Endothelial cell of umbilical vein (primary cell): ENCODE measurements at places on chromosomes 7 and 10. TPM values are rescaled to one million over a fixed set of nuclear protein-coding genes. Genes with fewer than 3 reads are reported as not detected.

GRCh38 chr7:149070372-149071125 is 20.0 kb downstream of the ZNF786 start:
- peaks cover 21% of the 10 kb centered on the region for H3K36me3 ChIP-seq
- H3K4me3 ChIP-seq, result no peak overlapping the region
- no peak overlapping the region for H3K27ac ChIP-seq
- DNase-seq, result no peak

DNA sequence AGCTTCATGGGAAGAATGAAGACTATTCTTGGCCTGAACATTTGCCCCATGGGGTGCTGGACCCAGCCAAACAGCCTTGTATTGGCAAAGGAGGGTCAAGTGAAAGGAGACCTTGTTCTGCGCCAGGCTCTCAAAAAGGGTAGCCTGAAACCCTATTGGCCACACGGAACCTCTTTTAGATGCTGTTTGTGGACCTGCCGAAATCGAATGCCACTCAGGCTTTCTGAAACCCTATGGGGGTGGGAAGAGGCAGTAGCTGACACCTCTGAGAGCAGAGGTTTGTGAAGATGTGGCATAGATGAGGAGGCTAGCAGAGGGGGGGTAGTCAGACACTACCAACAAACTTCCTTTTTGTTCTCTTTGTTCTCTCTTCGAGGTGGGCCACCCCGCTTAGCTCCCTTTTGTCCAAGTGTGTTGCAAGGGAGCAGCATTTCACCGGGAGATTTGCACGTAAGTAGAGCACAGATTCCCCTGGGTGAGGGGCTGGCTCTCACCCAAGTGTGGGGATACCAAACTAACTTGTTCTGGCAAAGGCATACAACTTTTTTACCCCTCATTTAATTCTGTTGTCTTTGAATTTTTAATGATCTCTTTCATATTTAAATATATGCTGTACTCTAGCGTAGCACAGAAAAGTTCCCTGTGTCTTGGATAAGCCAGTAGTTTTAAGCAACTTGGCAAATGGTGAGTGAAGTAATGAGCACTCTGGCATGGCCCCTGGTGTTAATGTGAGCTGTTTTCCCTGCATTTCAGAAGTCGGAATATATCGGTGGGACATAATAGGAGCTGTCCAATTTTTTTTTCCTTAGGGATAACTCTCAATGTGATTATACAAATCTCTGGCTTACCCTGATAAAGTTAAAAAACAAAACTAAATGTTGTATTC is 107.7 kb downstream of the SEPTIN7 start:
- no peaks in the 10 kb centered on the region for H3K27me3 ChIP-seq
- no peak overlapping the region for H3K27ac ChIP-seq
- DNase-seq, result no peak
- H3K4me3 ChIP-seq, result no peak overlapping the region

- no peak overlapping the region for H3K27ac ChIP-seq
- no peaks in the 10 kb centered on the region for H3K27me3 ChIP-seq
- no peak overlapping the region for H3K4me3 ChIP-seq
- H3K36me3 ChIP-seq, result no peaks in the 10 kb centered on the region
- no peaks in the 10 kb centered on the region for H3K4me1 ChIP-seq
- no peak for DNase-seq
These were observed 159.6 kb upstream of the IGFBP3 start for GRCh38 chr7:46080595-46081159.

DNA sequence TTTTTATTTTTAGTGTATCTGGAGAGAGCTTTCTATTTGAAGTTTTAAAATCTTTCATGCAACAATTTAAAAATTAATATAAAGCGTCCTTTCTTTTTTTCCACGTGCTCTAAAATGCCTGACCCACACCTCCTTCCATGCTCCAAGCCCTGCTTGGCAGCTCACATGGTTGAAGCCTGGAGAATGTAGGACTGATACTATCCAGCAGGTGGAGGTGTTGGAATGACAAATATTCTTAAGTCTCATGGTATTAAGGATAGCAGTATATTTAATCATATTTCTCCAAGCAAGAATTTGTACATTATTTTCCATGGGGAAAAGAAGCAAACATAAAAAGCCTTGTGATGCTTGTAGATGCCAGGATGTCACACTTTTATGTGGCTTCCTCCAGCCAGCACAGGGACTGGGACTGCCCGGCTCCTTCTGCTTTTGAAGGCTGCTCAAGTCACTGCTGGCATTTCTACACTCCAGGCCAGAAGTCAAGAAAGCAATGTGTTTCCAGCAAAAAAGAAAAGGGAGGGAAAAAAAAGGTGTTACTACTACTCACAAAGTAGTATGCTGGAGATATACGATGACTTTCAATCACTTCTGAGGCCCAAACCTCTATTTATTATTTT is 49.7 kb downstream of the BZW2 start:
- no peak overlapping the region for H3K27ac ChIP-seq
- H3K4me1 ChIP-seq, result peaks cover 7% of the 10 kb centered on the region
- H3K4me3 ChIP-seq, result no peak overlapping the region

- H3K36me3 ChIP-seq, result no peaks in the 10 kb centered on the region
- DNase-seq, result no peak
- H3K27me3 ChIP-seq, result no peaks in the 10 kb centered on the region
- no peak overlapping the region for H3K27ac ChIP-seq
These were observed 28.7 kb downstream of the ZNF775 start for GRCh38 chr7:150407588-150408392.

GRCh38 chr10:33950206-33950605 is 615.7 kb upstream of the NRP1 start:
- peaks cover 3% of the 10 kb centered on the region for H3K27me3 ChIP-seq
- no peaks in the 10 kb centered on the region for H3K36me3 ChIP-seq
- peak; percentile 56 for DNase-seq
- no peak overlapping the region for H3K27ac ChIP-seq
- no peak overlapping the region for H3K4me3 ChIP-seq

GRCh38 chr10:120456626-120457430 is at the start of gene PLPP4:
Gene PLPP4 (plus strand): TSS chr10:120457227. CDS start chr10:120457306, 79 bp downstream.
- peak within 1 kb of the TSS; percentile 50 for H3K4me3 ChIP-seq
- H3K36me3 ChIP-seq, result no peaks in the 10 kb centered on the region
- peak; percentile 72 for DNase-seq
- peaks cover 3% of the 10 kb centered on the region for H3K27me3 ChIP-seq

GRCh38 chr10:86644152-86644793 is 10.1 kb upstream of the OPN4 start:
- no peak overlapping the region for H3K4me3 ChIP-seq
- H3K27ac ChIP-seq, result no peak overlapping the region
- DNase-seq, result no peak
- H3K4me1 ChIP-seq, result no peaks in the 10 kb centered on the region
- H3K36me3 ChIP-seq, result no peaks in the 10 kb centered on the region

DNA sequence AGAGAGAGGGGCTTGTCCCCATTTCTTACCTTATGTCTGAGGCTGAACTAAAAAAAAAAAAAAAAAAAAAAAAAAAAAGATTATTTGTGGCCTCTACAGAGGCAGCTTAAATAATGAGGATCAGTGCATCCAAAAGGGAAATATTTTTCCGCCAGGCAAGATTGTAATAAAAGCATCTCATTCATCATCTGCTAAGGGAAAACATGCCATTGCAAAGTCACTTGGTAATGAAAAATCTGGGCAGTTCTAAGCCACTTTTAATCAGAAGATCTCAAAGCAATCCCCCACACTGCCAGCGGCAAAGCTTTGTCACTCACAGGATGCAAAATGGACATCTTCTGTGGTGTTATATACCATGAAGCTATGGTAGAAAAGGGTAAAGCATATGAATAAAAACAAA is 3.8 kb downstream of the FAM107B start:
- H3K4me3 ChIP-seq, result no peak overlapping the region
- H3K27ac ChIP-seq, result no peak overlapping the region
- DNase-seq, result no peak
- no peaks in the 10 kb centered on the region for H3K36me3 ChIP-seq

DNA sequence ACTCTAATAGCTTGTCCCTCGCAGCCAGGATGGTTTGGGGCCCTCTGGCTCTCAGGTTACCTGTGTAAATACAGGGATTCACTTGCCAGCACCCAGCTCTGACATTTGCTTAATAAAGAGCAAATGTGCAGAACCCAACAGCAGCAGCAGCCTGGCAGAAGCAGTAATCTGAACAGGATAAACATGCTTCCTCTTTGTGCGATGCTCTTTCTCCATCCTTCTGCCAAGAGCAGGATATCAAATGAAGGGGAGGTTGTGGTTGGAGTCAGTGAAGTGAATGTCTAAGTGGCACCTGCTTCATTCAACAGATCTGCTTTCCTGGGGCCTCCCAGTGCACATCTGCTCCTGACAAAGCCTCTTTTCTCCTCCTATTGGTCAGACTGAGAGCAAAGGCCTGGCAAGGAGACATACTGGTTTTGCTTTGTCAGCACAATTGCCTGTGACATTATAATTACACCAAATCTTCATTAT is 130.3 kb downstream of the NRF1 start:
- H3K27ac ChIP-seq, result no peak overlapping the region
- H3K27me3 ChIP-seq, result no peaks in the 10 kb centered on the region
- peaks cover 2% of the 10 kb centered on the region for H3K36me3 ChIP-seq
- H3K4me1 ChIP-seq, result peaks cover 15% of the 10 kb centered on the region
- no peak overlapping the region for H3K4me3 ChIP-seq
- DNase-seq, result peak; percentile 6

GRCh38 chr7:47941136-47941844 is 7.0 kb downstream of the PKD1L1 start:
- H3K27me3 ChIP-seq, result no peaks in the 10 kb centered on the region
- H3K36me3 ChIP-seq, result no peaks in the 10 kb centered on the region
- no peak overlapping the region for H3K4me3 ChIP-seq
- peak; percentile 76 for DNase-seq

DNA sequence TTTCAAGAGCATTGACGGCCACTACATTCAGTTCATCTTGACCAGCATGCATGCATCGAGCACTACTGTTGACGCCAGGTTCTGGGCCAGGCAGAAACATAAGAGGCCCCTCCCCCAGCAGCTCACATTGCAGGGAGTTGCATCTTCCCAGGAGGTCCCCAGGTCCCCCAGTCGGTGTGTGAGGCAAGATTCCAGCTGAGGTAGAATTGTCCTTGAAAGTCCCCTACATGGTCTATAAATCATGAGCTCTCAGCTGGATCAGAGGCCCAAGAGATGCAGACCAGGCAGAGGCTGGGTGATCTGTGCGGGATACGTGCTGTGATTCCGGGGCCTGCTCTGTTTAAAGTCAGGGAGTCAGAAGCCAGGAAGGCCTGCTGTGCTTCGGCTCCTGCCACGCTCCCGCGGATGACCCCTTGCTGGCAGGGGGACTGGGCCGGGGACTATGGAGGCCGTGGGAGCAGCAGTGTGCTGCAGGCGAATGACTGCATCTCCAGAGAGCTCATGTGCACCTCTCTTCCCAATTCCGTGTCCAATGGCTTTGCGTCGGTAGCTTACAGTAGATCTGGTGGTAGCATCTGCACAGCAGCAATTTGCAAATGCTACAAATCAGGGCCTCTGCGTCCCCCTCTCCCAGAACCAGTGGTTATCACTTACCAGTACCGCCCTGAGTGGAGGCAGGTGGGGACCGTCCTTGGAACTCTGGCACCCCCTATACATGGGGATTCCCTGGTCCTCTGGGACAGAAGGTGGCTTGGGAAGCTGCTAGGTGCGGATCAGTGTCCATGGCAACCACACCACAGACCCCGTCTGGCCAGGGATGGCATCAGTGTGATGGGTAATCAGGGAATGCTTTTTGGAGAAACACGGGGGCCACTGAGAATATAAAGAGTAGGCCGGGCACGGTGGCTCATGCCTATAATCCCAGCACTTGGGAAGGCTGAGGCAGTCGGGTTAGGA is 93.6 kb downstream of the RGS10 start:
- no peak overlapping the region for H3K27ac ChIP-seq
- H3K36me3 ChIP-seq, result peaks cover 7% of the 10 kb centered on the region
- H3K4me3 ChIP-seq, result no peak overlapping the region
- H3K4me1 ChIP-seq, result no peaks in the 10 kb centered on the region
- H3K27me3 ChIP-seq, result no peaks in the 10 kb centered on the region

GRCh38 chr7:36400606-36401005 is 10.9 kb downstream of the ANLN start:
- no peaks in the 10 kb centered on the region for H3K4me1 ChIP-seq
- no peaks in the 10 kb centered on the region for H3K27me3 ChIP-seq
- H3K27ac ChIP-seq, result no peak overlapping the region
- DNase-seq, result no peak

GRCh38 chr10:59589796-59590195 is 119.9 kb downstream of the SLC16A9 start:
- H3K27ac ChIP-seq, result no peak overlapping the region
- no peaks in the 10 kb centered on the region for H3K4me1 ChIP-seq
- DNase-seq, result no peak
- no peaks in the 10 kb centered on the region for H3K27me3 ChIP-seq

DNA sequence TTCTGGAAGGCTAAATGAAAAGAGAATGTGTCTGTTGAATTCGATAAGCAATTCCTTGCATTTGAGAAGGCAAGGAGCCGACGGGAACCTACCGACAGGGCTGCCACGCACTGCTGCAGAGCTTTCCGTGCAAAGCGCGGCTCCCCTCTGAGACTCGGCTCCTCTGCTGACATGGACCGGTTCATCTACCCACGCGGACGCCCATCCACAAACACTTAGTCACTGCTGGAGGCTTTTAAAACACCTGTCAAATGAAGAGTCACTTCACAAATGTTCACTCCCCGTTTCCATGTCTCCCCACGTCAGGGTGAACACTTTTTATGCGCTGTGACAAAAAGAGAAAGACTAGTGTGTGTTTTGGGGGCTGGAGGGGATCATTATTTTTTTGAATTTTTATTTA is 32.0 kb downstream of the AMZ1 start:
- no peak overlapping the region for H3K27ac ChIP-seq
- no peaks in the 10 kb centered on the region for H3K27me3 ChIP-seq
- no peak overlapping the region for H3K4me3 ChIP-seq
- no peak for DNase-seq
- no peaks in the 10 kb centered on the region for H3K36me3 ChIP-seq

GRCh38 chr7:12244129-12244528 is 33.0 kb downstream of the TMEM106B start:
- DNase-seq, result peak; percentile 36
- H3K4me1 ChIP-seq, result no peaks in the 10 kb centered on the region
- no peak overlapping the region for H3K4me3 ChIP-seq
- no peaks in the 10 kb centered on the region for H3K27me3 ChIP-seq

DNA sequence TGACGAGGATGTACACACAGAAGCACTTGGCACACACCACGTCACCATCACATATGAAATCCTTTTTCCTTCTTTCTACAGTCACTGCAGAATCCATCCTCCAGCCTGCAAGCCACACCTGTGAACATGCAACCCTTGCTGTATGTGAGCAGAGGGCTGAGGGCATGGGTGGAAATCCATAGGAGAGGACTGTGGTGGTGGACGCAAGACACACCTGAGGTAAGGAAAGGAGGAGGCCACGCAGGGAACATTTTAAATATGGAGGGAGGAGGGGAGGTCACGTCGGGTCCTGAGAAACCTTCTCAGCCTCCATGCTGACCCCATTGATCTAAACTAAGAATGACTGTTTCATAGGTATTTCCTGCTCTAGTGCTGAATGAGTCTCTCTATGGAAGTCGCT is 28.6 kb downstream of the ADARB2 start:
- H3K4me1 ChIP-seq, result no peaks in the 10 kb centered on the region
- DNase-seq, result no peak
- no peak overlapping the region for H3K27ac ChIP-seq
- no peaks in the 10 kb centered on the region for H3K36me3 ChIP-seq
- no peak overlapping the region for H3K4me3 ChIP-seq

- H3K4me1 ChIP-seq, result no peaks in the 10 kb centered on the region
- H3K27me3 ChIP-seq, result no peaks in the 10 kb centered on the region
- no peak overlapping the region for H3K27ac ChIP-seq
- H3K4me3 ChIP-seq, result no peak overlapping the region
- no peak for DNase-seq
These were observed 388.9 kb upstream of the NPVF start for GRCh38 chr7:25617214-25617613.

Gene NAT16
- not detected in 2 replicates for total RNA-seq

Gene TECTB
- total RNA-seq, result not detected in 2 replicates

Gene RBP3
- not detected in 2 replicates for total RNA-seq

Gene AKR1E2
- total RNA-seq, result 5.8 and 8.2 TPM in 2 replicates

Gene TLX1
- not detected in 2 replicates for total RNA-seq

Gene SEMA3C
- total RNA-seq, result 0.09 and 0.18 TPM in 2 replicates

Gene TRIM50
- not detected in 2 replicates for total RNA-seq
